Gastroesophageal sphincter (tissue), 4 donors: ENCODE measurements at places on chromosomes 13 and 19.

DNA sequence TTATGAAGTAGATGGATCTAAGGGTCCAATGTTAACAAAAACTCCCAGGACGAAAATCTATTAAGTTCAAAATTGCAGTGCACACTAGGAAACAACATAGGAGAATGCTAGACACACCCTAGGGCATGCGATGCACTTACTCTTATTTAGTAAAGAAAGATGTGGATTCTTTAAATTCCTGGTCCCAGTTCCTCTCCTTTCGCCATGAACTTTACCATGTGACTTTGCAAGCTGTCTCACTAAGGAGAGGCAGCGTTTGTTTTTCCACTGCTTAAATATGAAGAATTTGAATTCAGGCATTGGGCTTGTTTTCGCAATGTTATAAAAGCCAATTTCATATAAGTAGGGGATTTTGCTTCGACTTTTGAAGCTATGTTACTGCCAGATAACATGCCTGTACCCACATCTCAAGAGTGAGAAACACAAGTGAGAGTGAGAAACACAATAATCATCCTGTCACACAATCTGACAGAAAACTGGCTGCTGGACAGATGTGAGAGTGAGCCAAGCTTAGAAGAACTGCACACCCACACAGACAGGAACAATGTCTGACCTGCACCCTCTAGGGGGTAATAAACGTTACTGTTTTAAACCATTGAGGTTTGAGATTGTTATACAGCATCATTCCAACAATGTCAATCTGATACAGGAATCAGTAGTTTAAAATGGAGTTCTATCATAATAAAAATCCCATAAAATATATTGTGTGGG lies 1308.4 kb downstream of the SLITRK5 start:
- no peak for ATAC-seq

DNA sequence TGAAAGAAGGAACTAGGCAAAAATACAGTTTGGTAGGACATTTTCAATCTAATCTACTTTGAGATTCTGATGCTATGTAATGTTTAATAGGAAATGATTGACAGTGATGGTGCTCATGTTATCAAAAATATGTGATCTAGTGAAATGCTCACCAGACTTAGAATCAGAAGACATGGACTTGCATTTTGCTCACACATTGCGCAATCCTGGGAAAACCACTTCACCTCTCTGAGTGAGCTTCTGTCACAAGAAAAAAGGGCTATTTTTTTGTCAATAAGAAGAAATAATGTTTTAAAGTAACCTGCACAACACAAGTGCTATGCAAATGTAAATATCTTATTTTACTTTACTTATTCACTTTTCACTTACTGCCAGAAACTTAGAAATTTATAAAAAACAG lies 380.9 kb upstream of the HTR2A start:
- no peak for ATAC-seq

DNA sequence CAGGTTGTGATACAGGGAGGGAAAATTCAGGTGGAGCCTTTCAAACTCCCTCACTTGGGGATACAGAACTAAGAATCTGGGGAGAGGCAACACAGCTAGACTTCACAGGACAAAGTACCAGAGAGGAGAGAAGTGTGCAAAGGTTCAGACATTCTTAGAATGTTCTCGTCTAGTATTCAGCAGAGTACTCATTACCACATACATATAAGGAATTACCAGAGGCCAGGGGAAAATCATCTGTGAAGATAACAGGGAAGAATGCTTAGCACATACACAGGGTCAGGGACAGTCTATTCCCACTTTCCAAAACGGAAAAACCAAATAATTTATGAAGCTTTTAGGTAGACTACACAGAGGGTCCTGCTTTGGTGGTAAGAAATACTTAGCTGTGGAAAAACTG lies 58.1 kb downstream of the TRPC4 start:
- no peak for ATAC-seq

- peak; percentile 83 for ATAC-seq
Measured at GRCh38 chr13:27826379-27827353, 34.4 kb downstream of the GSX1 start.

DNA sequence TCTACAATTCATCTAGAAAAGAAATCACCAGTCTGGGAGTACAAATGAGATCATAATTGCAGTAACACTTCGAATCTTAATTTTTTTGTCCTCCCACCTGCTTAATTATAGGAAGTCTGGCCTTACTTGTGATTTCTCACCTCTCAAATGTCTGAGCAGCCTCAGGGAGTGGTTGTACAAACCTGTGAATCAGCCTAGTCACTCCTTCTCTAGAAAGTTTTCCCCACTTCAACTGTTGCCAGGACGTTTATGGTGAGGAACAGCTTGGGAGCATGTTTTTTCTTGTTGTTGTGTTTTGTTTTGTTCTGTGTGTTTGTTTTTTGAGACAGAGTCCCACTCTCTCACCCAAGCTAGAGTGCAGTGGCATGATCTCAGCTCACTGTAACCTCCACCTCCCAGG lies 50.3 kb upstream of the CLDN10 start:
- no peak for ATAC-seq

DNA sequence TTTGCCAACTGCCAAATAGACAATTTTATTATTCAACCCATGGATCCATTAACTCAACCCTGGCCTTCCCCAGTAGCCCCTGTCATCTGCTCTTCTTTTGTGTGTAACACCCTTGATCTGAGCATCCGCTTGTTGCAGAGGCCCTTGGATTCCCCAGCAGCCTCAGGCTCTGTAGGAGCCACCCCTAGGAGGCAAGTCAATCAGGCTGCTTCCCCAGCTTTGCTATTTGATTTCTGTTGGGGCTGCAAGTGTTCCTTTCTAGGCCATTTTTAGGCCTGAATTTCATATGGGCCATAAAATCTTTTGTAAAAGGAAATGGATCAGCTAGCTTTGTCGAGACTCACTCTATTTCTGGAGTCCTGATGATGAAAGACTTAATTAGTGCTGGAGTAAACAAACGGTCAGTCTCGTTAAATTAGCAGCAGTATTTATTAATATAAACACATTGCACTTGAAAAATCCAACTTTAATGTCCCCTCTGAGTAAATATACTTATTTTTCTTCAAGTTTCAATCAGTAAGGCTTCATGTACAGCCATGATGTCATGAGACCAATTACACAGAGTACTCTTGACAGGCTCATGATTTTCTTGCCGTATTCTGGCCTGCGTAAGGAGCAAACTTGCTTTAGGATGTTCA lies 105.3 kb downstream of the RGCC start:
- ATAC-seq = no peak

DNA sequence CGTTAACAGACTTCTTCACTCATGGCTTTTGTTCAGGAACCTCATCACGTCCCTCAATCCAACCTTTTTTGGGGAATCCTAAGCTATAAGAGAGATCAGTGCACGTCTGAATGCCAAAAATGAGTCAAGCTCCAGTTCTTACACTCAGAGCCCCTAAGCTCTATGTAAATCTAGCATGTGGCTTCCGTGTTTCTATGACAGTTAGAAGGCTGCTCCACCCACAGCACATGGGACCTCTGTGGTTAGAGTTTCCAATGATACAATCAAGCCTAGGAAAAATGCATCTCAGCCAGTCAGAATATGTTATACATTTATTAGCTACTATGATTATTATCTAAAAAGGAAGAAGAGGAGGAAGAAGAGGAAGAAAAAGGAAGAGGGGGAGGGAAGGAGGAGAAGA lies 135.9 kb downstream of the ENOX1 start:
- ATAC-seq = no peak
